ENCODE measurements at places on chromosomes 3 and 15. TPM values are rescaled to one million over a fixed set of nuclear protein-coding genes. Genes with fewer than 3 reads are reported as not detected.

- DNase-seq = no peak
Measured at GRCh38 chr3:100245927-100246326, 14.9 kb upstream of the TBC1D23 start.

- no peak for DNase-seq
Measured at GRCh38 chr3:50599716-50600118, 11.9 kb downstream of the CISH start.

The RHOV gene
- 13.3 TPM for total RNA-seq

- no peak for DNase-seq
Measured at GRCh38 chr3:174675406-174675805, 183.7 kb upstream of the NAALADL2 start.

The P2RY12 gene
- total RNA-seq = 0.38 TPM

- no peak for DNase-seq
Measured at GRCh38 chr15:87631093-87631492, 625.4 kb downstream of the NTRK3 start.

GRCh38 chr3:148381051-148381450 lies 316.7 kb upstream of the AGTR1 start:
- no peak for DNase-seq

- DNase-seq = no peak
Measured at GRCh38 chr3:106058475-106058874, 189.7 kb upstream of the CBLB start.

DNA sequence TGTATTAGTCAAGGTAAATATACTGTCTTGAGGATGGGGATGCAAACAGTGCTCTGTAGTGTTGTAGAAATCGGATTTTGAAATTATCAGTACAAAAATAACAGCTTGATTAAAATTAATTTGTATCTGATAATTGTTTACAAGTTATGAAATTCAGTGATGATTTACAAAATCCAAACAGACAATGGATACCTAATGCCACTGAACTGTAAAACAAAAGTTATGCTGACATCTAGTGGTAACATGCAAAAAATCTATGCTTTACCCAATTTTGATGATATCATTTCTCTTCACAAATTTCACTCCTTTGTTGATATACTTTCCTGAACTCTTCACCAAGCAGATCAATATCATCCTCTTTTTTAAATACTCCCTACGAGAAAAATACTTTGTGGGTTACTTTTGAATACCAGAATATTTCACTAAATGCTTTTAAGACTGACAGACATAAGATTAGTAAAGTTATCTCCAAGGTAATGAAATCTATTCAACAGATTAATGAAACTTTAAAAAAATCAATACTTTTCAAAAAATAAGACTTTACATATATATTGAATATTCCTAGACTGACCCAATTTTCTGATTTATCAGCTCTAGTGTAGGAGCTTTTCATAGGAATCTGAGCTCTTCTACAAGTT lies 36.0 kb downstream of the MNS1 start:
- peak; percentile 7 for DNase-seq

DNA sequence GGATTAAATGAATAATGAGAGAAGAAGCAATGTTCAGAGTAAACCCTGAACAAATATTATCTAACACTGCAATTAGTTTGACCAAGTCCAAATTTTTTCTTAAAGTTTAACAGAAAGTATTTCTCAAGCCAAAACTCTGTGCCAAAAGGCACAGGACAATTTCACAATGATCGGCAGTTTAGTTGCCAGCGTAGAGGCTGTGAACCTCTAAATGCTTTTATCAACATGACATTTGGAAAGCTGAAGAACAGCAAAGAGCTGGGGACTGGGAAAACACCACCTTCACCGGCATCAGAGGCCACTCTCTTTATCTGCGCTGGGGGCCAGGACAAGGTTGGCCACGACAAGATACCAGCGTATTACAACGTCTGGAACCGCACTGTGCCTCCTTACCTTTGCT lies 125.6 kb downstream of the ADAMTS17 start:
- no peak for DNase-seq

The LRTM1 gene
- total RNA-seq = not detected

DNA sequence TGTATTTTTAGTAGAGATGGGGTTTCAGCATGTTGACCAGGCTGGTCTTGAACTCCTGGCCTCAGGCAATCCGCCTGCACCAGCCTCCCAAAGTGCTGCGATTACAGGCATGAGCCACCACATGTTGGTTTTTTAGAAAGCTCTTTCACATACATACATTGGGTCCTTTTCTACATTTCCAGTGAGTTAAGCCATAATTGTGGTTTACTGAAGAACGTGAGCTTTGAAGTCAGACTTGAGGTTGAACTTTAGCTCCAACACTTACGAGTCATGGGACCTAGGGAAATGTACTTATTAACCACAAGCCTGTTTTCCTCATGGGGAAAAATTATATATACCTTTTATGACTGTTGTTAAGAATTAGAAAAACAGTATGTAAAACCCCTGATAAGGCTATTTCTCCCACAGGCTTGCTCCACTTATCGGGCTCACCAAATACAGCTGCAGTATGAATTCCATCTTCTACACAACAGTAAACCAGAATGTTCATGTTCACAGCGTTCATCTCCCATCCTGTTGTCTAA lies 39.0 kb downstream of the GPR160 start:
- DNase-seq = no peak

The FANCI gene
- total RNA-seq = 110 TPM

- DNase-seq = no peak
Measured at GRCh38 chr15:33145447-33145846, 49.1 kb downstream of the FMN1 start.

- DNase-seq = no peak
Measured at GRCh38 chr3:28287046-28287445, 45.6 kb downstream of the CMC1 start.

GRCh38 chr3:158094235-158095110 lies 11.7 kb downstream of the SHOX2 start:
- no peak for DNase-seq

DNA sequence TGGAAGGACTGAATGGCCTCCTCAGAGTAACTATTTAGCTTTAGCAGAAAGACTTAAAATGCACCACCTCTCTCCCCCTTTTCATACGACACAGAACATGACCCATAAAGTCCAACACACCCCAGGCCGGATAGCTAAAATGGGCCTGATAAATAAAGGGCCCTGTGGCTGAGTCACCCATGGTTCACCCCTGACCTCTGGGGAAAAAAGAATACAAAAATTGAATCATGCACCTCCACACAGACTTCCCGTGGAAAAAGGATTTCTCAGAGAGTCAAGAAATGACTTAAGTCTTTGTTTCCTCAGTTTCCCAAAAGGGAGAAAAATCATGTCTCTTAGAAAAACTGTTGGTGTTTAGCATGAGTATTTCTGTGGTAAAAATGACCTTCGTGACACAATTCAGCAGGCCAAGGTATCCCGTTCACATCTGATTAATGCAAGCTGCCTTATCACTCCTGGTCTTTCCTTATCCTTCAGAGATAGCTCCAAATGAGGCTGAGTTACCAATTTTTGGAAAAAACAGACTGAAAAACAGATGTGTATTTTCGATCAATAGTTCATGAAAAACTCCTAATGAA lies 34.0 kb upstream of the ARHGEF3 start:
- no peak for DNase-seq

DNA sequence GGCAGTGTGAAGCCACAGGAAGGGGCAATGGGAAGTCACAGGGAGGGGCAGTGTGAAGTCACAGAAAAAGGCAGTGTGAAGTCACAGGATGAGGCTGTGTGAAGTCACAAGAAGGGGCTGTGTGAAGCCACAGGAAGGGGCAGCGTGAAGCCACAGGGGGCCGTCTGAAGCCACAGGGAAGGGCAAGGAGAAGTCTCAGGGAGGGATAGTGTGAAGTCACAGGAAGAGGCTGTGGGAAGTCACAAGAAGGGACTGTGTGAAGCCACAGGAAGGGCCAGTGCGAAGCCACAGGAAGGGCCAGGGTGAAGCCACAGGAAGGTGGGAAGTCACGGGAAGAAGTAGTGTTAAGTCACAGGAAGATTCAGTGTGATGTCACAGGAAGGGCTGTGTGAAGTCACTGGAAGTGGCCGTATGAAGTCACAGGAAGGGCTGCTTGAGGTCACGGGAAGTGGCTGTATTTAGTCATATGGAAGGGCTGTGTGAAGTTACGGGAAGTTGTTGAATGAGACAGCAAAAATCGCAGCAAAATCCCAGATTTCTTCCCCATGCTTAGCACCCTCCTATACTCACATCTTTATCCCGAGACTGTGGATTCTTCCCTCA lies 38.6 kb downstream of the GASK1A start:
- no peak for DNase-seq

The RBP2 gene
- total RNA-seq = not detected

DNA sequence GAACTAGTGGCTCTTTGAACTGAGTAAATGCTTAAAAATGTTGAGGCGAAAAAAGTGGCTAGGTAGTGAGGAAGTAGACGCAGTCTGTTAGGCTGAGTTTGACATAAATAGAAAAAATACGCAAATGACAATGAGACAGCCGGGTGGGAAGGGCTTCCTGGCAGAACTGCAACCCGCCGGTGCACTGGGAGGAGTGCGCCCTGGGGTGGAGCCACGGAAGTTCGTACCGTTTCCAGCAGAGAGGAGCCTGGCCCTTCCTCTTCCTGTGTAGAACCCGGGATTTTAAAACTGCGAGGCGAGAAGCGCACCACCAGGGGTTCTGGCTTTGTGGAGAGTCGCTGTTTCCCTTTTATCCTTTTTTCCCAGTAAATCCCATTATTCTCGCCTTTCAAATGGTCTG lies 602.6 kb downstream of the PYDC2 start:
- peak; percentile 45 for DNase-seq

The TIMP4 gene
- total RNA-seq = not detected

The AGTR1 gene
- total RNA-seq = not detected

- no peak for DNase-seq
Measured at GRCh38 chr3:52123106-52123725, 31.0 kb downstream of the POC1A start.

The PRR20G gene
- total RNA-seq = not detected

DNA sequence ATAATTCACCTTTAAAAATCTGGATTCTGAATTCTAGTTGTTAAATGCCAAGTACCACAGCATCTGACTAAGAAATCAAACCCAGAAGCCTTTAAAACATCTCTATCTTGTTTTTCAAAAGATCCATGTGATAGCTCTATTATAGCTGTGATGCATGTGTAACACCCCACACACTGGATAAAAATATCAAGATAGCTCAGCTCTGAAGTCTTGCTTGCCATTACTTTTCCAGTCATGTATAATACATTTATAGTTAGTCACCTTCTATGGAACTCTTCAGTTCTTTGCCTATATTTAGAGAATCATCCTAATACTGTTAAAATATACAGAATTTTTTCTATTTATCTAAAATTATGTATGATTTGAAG lies 11.6 kb downstream of the ARPP19 start:
- no peak for DNase-seq

DNA sequence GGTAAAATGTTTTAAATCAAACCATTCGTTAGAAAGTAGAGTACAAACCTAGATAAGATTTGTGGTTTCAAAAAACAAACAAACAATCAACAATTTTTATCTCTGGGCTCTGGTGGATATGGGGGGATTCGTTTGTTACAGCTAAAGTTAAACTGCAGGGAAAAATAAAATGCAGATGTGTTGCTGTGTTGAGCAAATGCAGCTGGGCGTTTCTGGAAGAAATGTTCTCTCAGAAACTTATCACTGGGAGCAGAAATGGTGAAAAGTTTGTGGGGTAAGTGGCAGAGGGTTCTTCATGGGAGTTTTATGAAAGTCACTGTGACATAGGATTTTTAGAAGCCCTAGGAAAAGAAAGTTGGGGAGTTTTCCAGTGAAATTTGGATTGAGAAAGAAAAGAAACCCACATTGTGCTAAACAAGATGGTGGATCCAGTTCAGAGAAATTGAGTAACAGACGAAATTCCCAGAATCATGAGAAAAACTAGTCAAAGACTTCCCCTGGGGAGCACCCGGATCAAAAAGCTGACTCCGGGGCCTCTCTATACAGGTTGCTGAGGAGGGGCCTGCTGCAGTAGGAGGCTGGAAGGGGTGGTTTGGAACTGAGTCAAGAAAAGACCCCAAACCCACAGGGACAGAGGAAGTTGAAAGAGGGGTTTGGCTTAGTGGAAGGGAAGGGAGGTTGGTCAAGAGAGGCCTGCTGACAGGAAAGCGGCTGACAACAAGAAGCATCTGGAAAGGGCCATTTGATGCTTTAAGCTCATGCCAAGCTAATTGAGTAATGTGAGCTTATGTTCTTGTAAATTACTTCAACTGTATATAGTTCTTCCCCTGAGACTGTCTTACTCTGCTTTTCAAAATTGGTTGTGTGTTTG lies 108.7 kb downstream of the RARB start:
- DNase-seq = no peak

DNA sequence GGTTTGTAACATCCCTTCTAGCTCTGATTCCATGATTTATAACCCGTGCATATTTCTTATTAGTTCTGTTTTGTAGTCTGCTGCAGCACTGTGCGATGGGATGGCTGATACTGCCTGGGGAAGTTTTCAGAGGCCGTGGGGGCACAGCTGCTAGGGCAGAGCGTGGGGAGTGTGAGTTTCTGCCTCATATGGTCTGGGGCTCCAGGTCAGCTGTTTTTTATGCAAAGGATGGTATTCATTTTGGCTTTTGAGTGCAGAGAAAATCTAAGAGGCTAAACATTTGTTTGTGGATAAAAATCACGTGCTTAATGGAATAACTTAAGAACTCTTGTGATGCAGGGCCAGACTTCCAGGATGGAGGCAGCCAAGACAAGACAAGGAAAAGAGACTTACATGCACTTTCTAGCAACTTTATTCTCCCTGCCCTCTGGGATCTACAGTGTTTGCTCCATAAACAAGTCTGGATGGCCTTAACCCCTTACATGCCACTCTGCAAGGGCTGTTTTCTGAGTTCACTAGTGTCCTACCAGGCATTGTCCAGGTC lies 45.5 kb upstream of the CFAP161 start:
- DNase-seq = no peak

DNA sequence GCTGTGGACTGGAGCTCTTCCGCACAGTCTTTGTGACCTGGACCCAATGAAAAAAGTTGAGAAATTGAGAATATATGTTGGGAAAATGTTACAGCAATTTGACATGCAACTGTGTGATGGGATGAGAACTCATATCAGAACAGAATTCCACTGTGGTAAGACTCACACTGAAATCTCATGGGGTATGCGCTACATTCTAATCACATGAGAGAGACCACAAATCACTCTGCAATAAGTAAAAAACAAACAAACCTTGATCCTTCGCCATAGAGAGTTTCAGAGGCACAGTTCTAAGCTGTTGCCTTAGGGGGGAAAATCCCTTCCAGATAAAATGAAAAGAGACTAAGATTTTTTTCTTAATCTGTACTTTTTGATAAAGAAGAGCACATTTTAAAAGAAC lies 37.3 kb downstream of the LMCD1 start:
- DNase-seq = no peak

DNA sequence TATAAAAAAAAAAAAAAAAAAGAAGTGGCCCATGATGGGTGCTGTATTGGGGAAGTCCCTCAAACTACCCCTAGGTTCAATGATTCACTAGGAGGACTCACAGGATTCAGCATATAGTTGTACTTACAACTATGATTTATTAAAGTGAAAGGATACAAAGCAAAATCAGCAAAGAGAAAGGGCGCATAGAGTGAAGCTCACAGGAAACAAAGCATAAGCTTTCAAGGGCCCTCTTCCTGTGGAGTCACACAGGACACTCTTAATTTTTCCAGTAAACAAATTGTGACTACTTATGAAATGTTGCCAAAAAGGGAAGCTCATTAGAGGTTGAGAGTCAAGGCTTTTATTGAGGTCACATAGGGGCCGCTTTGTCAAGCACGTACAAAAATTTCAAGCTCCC lies 153.7 kb upstream of the GAP43 start:
- DNase-seq = peak; percentile 15

The SPINK8 gene
- not detected for total RNA-seq
